ENCODE measurements at places on chromosomes 5 and 9. TPM values are rescaled to one million over a fixed set of nuclear protein-coding genes. Genes with fewer than 3 reads are reported as not detected.

The FAM221B gene
- polyA plus RNA-seq, result not detected

The SLC6A19 gene
- polyA plus RNA-seq, result not detected

The CXCL14 gene
- 1.1 TPM for polyA plus RNA-seq

The DMRT3 gene
- polyA plus RNA-seq, result not detected

The SLCO4C1 gene
- 0.12 TPM for polyA plus RNA-seq

The IFNA2 gene
- not detected for polyA plus RNA-seq

The IL33 gene
- polyA plus RNA-seq, result not detected

The GEMIN5 gene
- 16.6 TPM for polyA plus RNA-seq

The GFI1B gene
- polyA plus RNA-seq, result not detected

Data from neural cell (in vitro differentiated cells).